Chondrocyte (in vitro differentiated cells): ENCODE measurements at places on chromosomes 6 and 20.

- DNase-seq: no peak
Observed at GRCh38 chr6:1903780-1904465, 294.2 kb downstream of the FOXC1 start.

DNA sequence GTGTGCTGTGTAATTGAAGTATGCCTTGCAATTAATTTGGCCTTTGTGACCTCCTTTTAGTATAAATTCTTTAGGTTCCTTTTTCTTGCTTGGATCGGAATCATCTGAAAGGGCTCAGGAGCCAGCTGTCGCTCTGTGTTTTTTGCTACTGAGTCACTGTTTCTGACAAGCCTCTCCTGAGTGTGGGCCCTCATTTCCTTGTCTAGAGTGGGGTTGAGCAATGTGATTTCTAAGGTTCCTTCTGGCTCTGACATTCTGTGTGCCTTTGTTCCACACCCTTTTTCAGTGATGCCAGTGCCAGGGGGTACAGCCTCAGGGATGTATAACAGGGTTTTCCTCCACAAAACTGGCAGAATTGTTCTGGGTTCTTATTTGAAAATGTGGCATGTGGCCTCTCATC lies 26.5 kb downstream of the DAAM2 start:
- DNase-seq: no peak

GRCh38 chr6:34866509-34866908 lies 21.3 kb downstream of the TAF11 start:
- no peak for DNase-seq

GRCh38 chr20:56752274-56752673 lies 123.2 kb downstream of the TFAP2C start:
- DNase-seq: no peak

GRCh38 chr6:63236398-63236817 lies 25.1 kb downstream of the FKBP1C start:
- no peak for DNase-seq

GRCh38 chr20:44527716-44528199 lies 5.9 kb upstream of the SERINC3 start:
- DNase-seq: no peak

- DNase-seq: no peak
Observed at GRCh38 chr20:32114305-32114960, 4.9 kb downstream of the TM9SF4 start.

- no peak for DNase-seq
Observed at GRCh38 chr6:15365273-15365687, 119.4 kb downstream of the JARID2 start.

DNA sequence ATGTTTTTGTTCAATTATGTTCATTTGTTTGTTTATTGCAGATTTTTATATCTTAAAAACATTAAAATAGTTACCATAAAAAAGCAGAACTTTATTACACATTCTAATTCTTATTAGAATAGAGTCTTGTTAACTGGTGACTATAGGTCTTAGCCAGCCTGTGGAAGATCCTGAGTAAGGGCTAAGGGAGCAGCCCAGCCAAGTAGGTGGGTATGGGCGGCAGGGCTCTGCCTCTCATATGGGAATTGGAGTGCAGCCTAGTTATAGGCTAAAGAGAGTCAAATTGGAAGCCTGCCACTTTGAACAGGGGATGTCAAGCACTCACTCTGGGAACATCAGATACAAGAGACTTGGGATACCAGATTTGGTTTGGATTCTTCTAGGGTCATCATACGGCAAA lies 10.5 kb upstream of the HSF2 start:
- DNase-seq: no peak

DNA sequence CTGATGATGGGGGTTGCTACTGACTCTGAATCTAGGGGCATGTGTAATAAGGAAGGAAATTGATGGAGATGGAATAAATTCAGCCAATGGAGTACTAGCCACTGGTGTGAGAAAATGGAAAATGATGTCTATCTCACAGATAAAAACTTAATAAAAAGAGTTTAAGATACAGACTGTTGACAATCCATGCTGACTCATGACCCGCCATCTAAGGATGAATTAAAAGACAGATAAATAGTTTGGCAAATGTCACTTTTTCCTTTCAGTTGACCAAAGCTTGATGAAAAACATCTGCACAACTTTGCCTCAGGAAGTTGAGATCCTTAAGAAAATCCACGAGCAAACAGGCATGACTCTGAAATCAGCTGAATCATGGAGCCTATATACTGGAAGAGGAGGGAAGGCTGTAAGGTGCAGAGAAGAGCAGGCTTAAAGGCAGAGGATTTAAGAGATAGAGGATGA lies 82.6 kb upstream of the BMP5 start:
- DNase-seq: no peak

GRCh38 chr6:22326500-22326899 lies 29.7 kb upstream of the PRL start:
- DNase-seq: no peak

DNA sequence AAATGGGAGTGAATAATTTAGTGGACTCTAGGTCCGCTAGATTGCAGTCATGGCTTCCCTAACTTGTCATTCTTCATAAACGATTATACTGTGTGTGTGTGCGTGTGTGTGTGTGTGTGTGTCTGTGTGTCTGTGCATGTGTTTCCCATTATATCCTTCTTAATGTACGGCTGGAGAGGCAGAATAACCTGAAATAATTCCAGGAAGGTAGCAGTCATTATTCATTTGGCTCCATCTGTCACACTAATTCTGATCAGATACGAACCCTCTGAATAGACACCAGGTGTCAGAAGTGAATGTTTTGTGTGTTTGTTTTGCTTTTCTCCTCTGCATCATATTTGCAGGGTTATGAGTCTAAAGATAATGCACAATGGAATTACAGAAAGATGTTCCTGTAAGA lies 372.9 kb downstream of the DOK5 start:
- DNase-seq: no peak

GRCh38 chr6:58113960-58114359 lies 796.5 kb downstream of the PRIM2 start:
- DNase-seq: no peak

DNA sequence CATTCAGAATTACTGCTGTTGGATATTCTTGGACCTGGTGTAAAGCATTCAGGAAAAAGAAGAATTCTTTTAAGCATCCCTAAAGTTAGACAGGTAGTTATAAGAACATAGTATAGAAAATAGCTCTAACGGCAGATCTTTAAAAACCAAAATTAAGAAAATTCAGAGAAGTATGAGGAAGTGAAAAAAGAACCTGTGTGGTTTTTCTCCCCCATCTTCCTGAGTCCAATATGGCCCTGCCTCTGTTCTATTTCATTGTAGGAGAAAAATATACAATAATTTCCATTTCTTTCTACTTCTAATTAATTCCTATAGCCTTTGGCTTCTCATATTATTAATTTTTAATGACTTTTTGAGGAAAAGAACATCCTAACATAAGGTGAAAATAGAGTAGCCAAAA lies 47.1 kb downstream of the FHL5 start:
- DNase-seq: no peak

GRCh38 chr20:4190792-4191519 lies 175.6 kb upstream of the RNF24 start:
- DNase-seq: peak; percentile 46

DNA sequence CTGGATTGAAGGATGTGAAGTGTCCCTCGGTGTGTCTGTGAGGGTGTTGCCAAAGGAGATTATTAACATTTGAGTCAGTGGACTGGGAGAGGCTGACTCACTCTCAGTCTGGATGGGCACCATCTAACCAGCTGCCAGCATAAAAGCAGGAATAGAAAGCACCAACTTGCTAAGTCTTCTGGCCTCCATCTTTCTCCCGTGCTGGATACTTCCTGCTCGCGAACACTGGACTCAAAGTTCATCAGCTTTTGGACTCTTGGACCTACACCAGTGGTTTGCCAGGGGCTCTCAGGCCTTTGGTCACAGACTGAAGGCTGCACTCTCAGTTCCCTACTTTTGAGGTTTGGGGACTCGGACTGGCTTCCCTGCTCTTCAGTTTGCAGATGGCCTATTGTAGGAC lies 220.3 kb upstream of the LRFN2 start:
- DNase-seq: no peak

GRCh38 chr6:49269190-49269589 lies 193.9 kb downstream of the MMUT start:
- DNase-seq: no peak

DNA sequence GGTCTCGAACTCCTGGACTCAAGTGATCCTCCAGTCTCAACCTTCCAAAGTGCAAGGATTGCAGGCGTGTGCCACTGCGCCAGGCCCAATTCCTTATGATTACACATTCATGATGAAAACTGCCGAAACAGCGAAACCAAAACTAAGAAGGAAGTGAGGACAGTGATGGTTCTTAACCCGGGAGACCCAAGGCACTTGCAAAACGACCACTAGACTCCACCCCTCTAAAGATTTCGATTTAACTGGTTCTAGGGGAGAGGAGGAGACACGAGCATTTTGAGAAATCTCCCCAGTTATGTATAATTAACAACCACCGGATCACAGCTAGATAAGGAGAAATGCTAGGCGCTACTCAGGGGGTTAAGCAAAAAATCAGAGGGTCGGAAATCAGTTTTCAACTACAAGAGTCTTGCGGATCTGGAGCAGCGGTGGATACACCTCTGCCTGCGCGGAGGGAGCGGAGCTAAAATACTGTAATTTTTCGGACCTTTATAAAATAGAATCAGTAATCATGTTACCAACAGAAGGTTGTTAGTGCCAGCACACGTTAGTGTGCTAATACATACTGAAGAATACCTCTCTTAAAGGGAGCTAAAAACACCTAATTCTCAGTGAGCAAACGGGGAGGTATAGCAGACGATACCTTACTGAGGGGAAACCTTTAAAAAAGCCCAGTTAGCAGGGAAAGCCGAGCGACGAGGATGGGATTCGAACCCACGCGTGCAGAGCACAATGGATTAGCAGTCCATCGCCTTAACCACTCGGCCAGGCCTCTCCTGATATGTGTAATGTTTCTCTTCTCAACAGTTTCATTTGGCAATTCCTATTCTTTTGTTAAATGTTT lies 60.0 kb upstream of the BTN3A2 start:
- DNase-seq: no peak

DNA sequence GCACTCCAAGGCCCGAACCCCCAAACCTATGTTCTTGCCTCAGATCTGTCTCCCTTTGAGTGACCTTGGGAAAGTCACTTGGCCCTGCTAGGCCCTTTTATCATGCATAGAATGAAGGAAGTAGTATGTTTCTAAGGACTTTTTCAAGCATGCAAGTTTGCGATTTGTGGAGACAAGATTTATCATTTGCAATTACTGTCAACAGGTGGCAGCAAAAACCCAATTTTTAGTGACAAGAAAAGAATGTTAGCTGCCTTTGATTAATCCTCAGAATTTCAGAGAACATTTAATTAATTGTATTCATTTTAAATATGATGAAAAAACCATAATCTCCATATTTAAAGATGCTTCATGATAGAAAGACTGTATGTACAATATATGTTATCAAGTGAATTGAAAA lies 28.3 kb upstream of the PREP start:
- no peak for DNase-seq

GRCh38 chr6:167676666-167677421 lies 149.9 kb upstream of the AFDN start:
- DNase-seq: peak; percentile 40

DNA sequence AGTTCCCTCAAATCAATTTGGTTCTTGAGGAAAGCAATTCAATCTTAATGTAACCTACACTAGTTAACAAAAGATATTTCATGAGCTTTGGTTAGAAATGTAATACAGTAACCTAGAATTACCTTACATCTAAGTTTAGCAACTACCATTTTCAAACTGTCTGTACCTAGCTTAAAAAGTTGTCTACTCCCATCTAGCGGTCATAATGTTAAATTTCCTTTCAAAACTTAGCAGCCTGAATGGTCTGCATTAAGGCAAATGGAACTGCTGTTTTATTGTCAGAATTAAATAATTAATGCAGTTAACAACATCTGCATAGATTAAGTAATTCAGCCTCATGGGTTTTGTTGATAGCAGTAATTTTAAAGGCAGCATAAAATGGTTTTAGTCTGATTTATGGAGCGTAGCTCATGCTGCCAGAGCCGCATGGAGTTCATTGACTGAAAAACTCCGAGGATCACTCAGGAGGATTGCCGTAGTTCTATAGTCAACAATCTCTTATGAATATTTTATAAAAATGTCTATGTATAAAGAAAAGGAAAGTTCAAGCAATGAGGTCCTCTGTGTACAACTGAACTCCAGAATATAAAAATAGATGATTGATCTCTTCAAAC lies 485.4 kb upstream of the MANEA start:
- DNase-seq: no peak

GRCh38 chr20:53539516-53539915 lies 54.1 kb downstream of the ZNF217 start:
- no peak for DNase-seq

DNA sequence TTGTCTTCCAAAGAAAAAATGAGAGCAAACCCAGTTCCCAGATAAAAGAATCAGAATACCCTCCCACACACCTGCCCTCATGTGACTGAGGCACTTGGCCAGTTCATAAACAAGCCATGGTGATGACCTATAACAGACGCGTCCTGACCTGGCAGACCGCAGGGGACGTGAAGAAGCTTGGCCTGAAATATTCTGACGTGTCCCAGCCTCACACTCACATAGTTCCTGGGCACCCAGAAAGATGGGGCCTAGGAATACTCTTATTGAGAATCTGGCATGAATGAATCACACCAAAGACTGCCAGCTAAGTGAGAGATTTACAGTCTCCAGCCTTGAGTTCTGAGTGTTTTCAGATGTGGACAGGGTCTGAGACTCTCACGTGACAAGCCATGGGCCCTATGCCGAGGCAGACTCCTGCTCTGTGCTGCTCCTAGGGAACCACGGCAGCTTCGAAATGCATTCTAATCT lies 17.2 kb upstream of the MAP3K4 start:
- DNase-seq: no peak

DNA sequence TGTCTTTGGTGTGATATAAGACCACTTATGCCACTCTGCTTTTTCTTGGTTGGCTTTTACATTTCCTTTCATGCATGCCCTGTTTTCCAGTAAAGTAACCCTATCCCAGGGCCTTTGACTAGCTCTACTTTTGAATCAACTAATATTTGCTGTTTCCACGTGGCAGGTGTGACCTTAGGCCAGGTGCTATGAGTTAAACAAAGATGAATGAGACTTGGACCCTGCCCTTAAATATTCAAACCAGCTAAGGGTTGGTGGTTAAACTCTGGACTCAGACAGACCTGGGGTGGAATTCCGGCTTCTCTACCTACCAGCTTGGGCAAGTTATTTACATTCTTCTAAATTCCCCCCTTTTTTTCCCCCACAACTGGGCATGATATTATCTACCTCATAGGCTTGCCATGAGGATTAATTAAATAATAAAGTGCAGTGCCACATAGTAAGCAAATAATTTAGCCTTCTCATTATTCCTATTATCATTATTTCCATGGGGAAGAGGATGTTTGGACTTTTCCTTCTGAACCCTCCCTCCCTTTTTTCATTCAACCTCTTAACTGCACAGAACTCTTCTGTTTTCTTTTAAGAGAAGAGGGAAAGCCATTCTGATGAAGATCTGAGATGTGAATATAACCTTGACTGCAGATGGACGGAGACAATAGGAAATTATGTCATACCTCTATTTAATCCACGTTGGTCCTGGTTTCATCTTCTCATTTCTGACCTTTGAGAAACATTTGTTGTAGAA lies 143.6 kb upstream of the TNFAIP3 start:
- DNase-seq: no peak

- DNase-seq: no peak
Observed at GRCh38 chr6:90386399-90387382, 90.0 kb upstream of the BACH2 start.

GRCh38 chr6:138419766-138420165 lies 15.7 kb downstream of the HEBP2 start:
- no peak for DNase-seq

- no peak for DNase-seq
Observed at GRCh38 chr6:27684264-27685211, 211.6 kb upstream of the ZNF184 start.
